ENCODE measurements at places on chromosomes 2 and 18.

- DNase-seq: peak; percentile 41
Measured at GRCh38 chr2:184599054-184599871, 934 bp downstream of the ZNF804A start.

DNA sequence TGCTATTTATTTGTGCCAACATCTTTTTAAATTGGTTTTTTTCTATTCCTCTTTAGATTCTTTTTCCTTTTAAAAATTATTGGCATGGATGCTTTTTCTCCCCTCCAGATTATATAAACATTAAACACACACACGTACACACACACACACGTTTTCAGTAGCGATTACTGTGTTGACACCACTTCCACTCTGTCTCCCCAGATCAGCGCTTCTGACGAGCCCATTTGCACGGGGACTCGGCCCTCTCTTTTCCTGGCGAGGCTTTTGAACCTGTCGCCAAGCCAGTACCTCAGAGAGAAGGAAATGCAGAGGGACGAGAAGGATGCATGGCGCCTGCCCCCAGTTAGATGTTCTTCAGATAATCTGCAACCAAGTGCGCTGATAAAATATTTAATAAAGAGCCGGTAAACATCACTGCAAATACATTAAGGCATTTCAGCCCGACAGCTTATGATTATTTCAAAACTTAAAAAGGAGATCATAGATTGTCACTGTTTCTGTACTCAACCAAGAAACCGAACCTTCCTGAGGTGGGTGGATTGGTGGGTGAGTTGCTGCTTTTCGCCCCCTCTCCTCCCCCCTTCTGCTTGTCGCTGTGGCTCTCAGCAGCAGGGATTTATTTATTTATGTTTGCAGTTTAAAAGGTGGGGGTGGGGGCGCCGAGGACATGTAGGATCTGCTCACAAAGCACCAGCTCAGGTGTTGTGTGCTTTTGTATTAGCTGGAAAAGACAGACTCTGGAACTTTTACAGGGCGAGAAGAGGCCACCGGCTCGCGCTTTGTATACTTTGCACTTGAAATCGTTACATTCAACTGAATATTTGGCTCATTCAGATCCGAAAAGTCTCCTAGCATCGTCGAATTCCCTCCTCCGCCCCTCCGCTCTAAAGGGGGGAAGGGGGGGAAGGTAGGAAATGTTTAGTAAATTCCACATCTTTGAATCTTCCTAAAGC, 787 bp upstream of the TBR1 start:
- no peak for DNase-seq

GRCh38 chr2:134728163-134728562, 9.4 kb upstream of the TMEM163 start:
- no peak for DNase-seq

GRCh38 chr2:45404807-45405297, 206.2 kb downstream of the SRBD1 start:
- DNase-seq: no peak

- DNase-seq: no peak
Measured at GRCh38 chr2:200050921-200051610, 95.7 kb downstream of the MAIP1 start.

DNA sequence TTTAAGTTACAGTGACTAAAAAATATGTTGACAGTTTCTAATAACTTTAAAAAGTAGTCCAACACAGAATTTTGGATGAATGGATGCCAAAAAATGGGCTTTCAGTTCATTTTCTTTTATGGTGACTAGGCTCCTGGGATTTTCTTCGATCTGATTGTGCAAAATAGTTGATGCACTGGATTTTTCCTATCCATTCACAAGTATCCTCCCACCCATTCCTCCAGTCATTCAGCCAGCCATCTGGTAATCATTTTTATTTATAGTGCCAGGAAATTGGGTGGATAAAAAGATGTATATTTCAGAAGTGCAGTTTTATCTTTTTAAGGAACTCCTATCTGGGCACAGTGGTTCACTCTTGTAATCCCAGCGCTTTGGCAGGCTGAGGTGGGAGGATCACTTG, 175.1 kb downstream of the PTPRM start:
- no peak for DNase-seq

- no peak for DNase-seq
Measured at GRCh38 chr2:63814114-63814513, 27.6 kb upstream of the UGP2 start.

- no peak for DNase-seq
Measured at GRCh38 chr18:37524498-37525261, 40.9 kb downstream of the CELF4 start.

DNA sequence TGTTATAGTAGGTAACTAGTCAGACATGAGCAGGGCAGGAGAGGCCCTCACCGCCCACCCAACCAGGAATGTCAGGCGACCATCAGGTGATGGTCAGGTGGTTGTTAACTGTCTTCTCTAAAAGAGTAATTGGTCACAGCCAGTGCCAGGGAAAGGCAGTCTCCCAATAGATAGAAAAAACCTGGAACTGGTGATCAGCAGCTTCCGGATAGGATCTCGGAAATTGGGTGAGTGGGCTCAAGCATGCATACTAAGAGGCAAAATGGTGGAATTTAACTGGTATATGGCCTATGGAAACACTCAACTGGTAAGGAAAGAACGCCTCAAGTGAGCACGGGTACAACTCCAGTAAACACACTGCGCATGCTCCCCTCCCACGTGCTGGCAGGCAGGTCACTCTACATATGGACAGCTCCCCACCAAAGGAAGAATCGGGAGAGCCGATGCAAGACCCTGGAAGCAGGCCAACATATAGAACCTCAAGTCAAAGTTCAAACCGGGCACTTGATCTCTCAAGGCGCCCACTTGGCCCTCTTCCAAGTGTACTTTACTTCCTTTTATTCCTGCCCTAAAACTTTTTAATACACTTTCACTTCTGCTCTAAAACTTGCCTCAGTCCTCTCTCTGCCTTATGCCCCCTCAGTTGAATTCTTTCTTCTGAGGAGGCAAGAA, 43.5 kb upstream of the TMEM131 start:
- peak; percentile 38 for DNase-seq

GRCh38 chr18:80029690-80030089, 4.5 kb upstream of the RBFA start:
- DNase-seq: no peak

GRCh38 chr2:70089220-70089982, 2.1 kb downstream of the PCBP1 start:
- peak; percentile 54 for DNase-seq

DNA sequence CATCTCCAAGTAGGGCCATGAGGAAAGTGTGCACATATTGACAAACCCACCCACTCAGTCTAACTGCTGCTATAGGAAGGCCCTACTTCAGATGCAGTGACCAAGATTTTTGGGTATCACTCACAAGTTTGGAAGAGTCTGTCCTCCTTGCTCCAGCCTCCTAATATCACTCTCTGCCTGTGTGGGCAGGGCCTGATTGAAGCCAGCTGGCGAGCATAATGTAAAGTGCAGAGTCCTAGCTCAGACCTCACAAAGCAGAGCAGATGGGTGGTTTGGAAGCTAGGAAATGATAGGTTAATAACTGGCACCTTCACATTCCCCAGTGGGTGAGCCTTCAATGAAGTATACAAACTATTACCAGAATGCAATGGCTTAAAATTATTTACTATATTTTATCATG, 11.2 kb upstream of the SULT1C3 start:
- no peak for DNase-seq

DNA sequence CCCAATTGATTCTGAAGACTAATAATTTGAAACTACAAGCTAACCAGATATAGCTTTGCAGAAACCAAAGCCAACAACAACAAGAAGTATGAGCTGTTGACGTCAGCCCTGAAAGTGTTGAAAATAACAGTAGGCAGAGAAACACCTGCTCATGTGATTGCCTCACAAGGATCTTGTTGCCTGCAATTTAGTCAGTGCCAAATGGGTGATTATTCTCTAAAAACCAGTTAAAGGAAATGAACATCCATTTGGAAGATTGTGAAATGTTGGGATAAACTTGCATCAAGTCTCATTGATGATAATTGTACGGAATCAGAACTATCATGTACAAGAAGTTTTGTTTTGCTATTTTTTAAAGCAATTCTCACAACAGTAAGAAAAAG, 2.8 kb downstream of the CYTIP start:
- no peak for DNase-seq
